Tibial nerve (tissue), 4 donors: ENCODE measurements at places on chromosomes 3 and 15.

DNA sequence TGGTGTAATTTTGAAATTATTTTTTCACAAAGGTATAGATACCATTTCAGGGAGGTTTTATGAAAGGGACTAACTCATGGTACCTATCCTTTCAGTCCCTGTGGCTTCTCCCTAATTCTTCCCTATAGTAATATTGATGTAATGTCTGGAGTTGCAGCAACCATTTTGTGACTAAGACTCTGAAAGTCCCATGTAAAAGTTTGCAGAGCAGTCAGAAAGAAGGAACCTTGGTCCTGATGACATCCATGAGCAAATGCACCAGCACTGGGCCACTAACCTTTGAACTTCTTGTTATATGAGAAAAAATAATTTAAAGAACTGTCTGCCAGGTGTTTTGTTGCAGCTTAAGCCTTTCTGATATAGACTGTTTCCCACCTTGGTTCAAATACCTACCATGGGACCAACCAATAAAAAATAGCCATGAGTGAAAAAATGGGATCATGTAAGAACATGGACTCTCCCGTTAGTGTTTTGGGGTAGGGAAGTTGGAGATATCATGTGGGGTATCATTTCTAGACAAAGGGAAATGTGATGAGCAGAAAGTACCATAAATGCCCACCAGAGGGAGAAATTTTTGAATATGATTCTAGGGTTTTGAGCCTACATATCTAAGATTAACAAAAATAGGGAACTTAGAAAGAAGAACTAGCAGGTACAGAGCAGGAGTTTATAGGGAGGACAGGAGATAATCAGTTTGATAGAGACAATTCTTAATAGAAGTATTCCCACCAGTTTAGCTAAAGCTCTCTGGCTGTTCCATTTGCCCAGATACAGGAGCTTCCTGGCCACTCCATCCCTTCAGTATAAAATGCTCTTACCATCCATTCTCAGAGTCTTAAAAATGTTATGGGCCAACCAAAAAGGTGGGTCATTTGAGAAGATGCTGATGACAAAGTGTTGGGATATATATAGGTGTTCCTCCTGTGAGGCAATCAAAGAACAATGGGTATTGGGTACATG, 3.4 kb upstream of the CPOX start:
- no peaks in the 10 kb centered on the region for H3K27me3 ChIP-seq
- H3K4me3 ChIP-seq, result no peak overlapping the region
- peaks cover 4% of the 10 kb centered on the region for H3K4me1 ChIP-seq
- H3K27ac ChIP-seq, result no peak overlapping the region
- no peaks in the 10 kb centered on the region for H3K36me3 ChIP-seq

DNA sequence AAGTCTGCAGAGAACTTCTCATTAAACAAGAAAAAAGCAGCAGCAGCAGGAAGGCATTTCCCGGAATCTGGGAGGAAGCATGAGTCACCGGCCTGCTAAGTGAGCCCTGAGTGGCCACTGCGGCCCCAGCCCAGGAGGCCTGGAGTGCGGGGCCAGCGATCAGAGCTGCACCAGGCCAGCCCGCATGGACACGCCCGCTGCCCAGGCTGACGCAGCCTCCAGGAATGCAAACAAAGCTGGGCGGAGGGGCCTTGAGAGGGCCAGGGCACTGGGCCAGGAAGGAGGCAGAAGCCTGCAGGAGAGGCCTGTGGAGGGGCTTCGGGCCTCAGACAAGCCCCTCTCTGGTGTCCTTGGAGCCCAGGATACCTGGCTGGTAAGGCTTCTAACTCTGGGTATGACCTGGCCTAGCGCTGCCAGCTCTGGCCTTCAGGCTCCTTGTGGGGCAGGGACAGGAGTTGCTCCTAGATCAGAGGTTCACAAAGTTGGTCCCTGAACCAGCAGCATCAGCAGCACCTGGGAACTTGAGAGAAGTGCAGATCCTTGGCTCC, 101.2 kb downstream of the SMAD6 start:
- H3K4me1 ChIP-seq, result peaks cover 48% of the 10 kb centered on the region
- H3K27me3 ChIP-seq, result no peaks in the 10 kb centered on the region
- peak; percentile 70 for DNase-seq
- no peaks in the 10 kb centered on the region for H3K36me3 ChIP-seq
- no peak overlapping the region for H3K4me3 ChIP-seq

DNA sequence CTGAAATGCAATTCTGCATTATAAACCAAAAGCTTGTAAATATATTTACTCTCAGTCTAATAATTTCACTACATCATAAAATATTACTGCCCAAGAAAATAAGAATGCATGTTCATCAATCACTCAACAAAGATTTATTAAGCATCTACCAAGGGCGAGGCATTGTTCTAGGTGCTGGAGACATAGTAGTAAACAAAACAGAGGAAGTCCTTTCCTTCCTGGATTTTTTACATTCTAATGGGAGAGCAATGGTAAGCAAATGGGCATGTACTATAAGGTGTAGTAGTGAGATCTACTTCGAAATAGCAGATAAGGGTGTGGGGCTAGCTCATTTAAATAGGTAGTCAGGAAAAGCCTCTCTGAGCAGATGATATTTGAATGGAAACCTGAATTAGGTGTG, 10.8 kb upstream of the ZFYVE19 start:
- no peaks in the 10 kb centered on the region for H3K27me3 ChIP-seq
- no peak for DNase-seq
- no peak overlapping the region for H3K27ac ChIP-seq
- no peak overlapping the region for H3K4me3 ChIP-seq
- H3K4me1 ChIP-seq, result no peaks in the 10 kb centered on the region

- no peak overlapping the region for H3K4me3 ChIP-seq
- no peaks in the 10 kb centered on the region for H3K4me1 ChIP-seq
- H3K27me3 ChIP-seq, result no peaks in the 10 kb centered on the region
- DNase-seq, result no peak
These were observed 273.0 kb upstream of the COL8A1 start for GRCh38 chr3:99365396-99365795.

DNA sequence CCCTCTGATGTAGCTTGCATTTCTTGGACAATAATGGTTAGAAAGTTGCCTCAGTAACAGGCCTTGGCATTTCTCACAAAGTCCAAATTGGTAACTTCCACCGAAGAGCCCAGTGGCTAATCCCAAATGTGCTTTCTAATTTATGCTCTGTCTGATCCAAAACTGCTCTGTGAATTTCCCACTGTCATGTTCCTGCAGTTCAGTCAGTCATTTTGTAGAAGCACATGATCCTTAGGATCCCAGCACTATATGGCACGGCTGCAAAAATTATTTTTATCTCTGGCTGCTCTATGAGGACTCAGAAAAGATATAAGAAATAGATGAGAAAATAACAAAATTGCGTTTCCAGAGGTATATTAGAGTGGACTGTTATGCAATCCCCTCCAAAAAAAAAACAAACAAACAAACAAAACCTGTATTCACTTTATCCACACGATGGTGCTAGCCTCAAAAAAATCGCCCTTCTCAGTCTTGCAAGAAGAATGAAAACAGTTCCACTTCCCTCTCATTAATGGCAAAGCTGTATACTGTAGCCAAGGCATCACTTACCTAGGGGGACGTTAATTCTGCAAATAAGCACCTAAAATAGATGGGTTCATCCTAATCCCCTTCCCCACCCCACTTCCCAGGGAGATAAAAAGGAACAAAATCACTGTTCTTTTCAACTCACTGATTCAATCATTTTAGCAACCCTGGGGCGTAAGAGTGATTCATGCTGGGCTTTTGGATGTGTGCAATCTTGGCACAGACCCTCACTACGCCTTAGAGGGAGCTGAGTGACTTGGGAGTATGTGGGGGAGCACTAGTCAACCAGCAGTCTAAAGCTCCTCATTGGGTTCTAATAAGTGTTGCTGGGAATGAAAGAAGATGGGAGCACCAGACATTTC, 61.3 kb downstream of the TMCO5A start:
- H3K27ac ChIP-seq, result no peak overlapping the region
- no peaks in the 10 kb centered on the region for H3K4me1 ChIP-seq
- DNase-seq, result no peak
- H3K27me3 ChIP-seq, result no peaks in the 10 kb centered on the region
- no peak overlapping the region for H3K4me3 ChIP-seq
- H3K36me3 ChIP-seq, result no peaks in the 10 kb centered on the region

DNA sequence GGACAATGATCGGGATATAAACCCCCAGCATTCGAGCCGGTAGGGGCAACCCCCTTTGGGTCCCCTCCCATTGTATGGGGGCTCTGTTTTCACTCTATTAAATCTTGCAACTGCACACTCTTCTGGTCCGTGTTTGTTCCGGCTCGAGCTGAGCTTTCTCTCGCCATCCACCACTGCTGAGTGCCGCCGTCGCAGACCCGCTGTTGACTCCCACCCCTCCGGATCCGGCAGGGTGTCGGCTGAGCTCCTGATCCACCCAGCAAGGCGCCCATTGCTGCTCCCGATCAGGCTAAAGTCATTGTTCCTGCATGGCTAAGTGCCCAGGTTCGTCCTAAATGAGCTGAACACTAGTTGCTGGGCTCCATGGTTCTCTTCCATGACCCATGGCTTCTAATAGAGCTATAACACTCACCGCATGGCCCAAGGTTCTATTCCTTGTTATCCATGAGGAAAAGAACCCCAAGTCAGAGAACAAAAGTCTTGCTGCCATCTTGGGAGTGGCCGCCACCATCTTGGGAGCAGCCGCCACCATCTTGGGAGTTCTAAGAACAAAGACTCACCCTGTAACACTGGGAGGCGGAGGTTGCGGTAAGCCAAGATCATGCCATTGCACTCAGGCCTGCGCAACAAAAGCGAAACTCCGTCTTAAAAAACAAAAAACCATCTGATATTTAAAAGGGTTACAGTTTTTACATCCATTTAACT, 11.2 kb upstream of the EHHADH start:
- no peak overlapping the region for H3K4me3 ChIP-seq
- H3K27me3 ChIP-seq, result peaks cover 5% of the 10 kb centered on the region
- no peak overlapping the region for H3K27ac ChIP-seq
- H3K36me3 ChIP-seq, result no peaks in the 10 kb centered on the region
- H3K4me1 ChIP-seq, result no peaks in the 10 kb centered on the region

GRCh38 chr3:46881596-46882376, 4.3 kb downstream of the PTH1R start:
- H3K27me3 ChIP-seq, result no peaks in the 10 kb centered on the region
- H3K36me3 ChIP-seq, result no peaks in the 10 kb centered on the region
- DNase-seq, result no peak
- H3K4me3 ChIP-seq, result peak overlapping the region; percentile 81

GRCh38 chr15:81356252-81356651, 17.8 kb downstream of the TMC3 start:
- H3K4me1 ChIP-seq, result no peaks in the 10 kb centered on the region
- no peak for DNase-seq
- H3K4me3 ChIP-seq, result no peak overlapping the region

DNA sequence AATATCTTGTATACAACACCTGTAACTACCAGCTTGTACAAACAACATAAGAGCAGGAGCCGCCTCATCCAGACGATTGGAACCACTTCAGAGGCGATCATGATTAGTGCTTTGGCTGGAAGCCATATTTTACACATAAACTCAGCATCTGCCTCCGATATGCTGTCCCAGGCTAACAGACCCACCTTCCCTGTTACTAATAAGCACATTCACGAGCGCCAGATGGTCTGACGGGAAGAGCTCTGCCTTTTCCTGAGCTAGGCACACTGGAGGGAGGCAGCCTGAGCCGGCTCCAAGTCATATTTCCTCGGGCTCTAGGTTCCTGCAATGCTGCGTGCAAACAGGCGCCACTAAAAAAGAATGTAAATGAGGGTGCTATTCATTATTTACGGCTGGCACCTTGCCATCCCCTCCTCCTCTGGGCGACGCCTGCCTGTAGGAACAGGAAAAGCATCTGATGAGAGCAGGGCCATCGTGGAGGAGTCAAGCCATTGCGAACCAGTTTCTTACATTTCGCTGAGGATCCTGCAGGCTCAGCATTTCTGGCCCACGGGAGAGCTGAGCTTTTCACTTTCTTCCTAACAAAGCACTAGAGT, 98.2 kb downstream of the ANXA2 start:
- H3K27ac ChIP-seq, result no peak overlapping the region
- H3K4me1 ChIP-seq, result peaks cover 9% of the 10 kb centered on the region
- no peaks in the 10 kb centered on the region for H3K27me3 ChIP-seq
- no peak overlapping the region for H3K4me3 ChIP-seq
- DNase-seq, result no peak

DNA sequence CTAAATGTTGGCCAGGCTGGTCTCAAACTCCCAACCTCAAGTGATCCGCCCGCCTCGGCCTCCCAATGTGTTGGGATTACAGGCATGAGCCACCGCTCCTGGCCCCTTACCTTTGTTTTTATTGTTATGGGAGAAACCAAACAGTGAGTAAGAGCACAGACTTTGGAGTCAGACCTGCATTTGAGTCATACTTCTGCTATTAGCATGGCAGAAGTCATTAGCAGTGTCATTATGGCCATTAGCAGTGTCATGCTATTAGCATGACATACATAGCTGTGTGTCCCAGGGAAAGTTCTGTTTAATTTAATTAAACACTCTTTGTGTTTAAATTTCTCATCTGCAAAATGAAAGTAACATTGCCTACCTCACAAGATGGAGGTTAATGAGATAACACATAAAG, 54.8 kb downstream of the SQOR start:
- no peak overlapping the region for H3K4me3 ChIP-seq
- DNase-seq, result no peak
- no peaks in the 10 kb centered on the region for H3K4me1 ChIP-seq
- no peak overlapping the region for H3K27ac ChIP-seq
- H3K36me3 ChIP-seq, result no peaks in the 10 kb centered on the region
- H3K27me3 ChIP-seq, result no peaks in the 10 kb centered on the region

GRCh38 chr3:70621451-70621850, 309.0 kb upstream of the MDFIC2 start:
- H3K4me3 ChIP-seq, result no peak overlapping the region
- H3K27ac ChIP-seq, result no peak overlapping the region
- DNase-seq, result no peak
- H3K36me3 ChIP-seq, result no peaks in the 10 kb centered on the region
- H3K27me3 ChIP-seq, result no peaks in the 10 kb centered on the region

DNA sequence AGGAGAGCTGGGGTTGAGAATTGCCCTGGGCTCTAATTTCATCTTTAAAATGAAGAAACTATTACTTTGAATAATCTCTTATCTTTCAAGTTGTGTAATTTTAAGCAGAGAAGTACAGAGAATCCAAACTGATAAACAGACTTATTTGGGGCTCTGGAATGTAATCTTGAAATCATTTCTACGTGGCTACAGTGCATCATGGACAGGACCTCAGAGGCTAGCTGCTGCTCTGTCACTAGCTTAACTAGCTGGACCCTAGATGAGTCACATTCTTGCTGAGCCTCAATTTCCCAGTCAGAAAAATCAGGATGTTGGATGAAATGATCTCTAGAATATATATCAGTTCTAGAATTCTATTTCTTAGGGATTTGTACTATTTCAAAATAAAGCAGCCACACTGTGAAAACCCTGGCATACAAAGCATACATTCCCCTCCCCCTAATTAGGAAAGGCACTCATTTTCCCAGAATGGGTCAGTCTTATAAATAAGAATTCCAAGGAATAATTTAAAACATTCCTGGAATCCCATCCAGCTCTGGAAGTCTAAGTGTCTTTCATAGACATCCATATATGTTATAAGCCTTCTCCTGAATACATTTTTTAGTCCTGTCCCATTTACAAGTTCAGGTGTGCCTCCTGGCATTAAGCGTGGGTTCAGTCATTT, 47.2 kb downstream of the RASGRP1 start:
- H3K4me3 ChIP-seq, result no peak overlapping the region
- H3K4me1 ChIP-seq, result no peaks in the 10 kb centered on the region
- no peak overlapping the region for H3K27ac ChIP-seq
- no peak for DNase-seq
